M059J (cell line): ENCODE measurements at places on chromosomes 6 and 20.

- DNase-seq, result no peak
These were observed 11.7 kb upstream of the PPARD start for GRCh38 chr6:35330541-35331119.

GRCh38 chr20:45823949-45824835 is 2.9 kb downstream of the TNNC2 start:
- DNase-seq, result no peak

DNA sequence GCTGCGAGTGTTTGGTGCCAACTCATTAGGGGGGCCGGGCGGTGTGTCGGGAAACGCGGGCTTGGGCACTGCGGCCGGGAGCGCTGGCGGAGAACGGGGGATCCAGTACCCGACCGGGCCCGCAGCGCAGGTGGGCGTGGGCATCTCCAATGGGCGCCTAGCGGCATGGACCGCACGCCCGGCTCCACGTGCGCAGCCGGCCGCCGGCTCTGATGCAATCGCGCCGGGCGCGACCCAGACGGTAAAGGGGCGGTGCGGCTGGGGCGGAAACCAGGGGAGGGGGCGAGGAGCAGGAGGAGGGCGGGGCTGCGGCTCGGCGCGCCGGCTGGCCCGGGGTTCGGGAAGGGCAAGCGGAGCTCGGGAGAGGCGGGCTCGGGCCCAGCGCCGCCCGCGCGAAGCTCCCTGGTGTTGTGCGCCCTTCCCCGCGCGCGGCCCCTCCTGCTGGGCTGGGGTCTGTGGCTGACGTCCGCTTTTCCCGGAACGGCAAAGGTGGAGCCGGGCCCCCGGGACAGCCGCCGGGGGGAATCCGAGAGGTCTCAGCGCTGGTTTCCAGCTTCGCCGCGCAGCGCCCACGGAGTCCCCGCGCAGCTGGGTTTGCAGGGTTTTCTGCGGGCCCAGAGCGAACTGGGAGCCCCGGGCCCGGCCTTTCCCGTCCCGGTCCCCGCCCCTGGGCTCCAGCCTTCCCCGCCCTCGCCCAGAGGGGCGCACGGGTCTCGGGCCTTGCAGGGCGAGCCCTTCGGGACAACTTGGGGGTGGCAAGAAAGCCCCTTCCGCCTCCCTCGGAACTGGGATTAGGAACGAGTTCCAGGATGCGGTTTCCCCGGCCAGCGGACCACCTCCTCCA is 867 bp downstream of the MTHFD1L start:
- DNase-seq, result peak; percentile 86

DNA sequence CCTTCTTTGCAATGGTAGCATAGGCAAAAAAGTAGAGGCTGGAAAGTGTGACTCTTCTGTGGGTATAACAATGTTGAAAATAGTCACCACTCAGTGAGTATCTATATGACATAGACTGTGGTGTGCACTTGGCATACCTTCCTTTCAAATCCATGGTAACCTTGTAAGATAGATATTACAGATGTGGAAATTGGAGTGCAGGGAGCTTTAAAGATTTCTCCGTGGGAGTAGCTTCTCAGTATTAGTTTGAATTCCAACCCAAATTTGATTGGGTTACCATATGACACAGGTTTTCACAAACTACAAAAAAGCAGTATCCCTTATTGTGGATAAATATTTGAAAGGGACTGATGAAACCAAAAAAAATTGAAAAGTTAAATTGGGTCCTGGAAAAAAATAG is 163.8 kb downstream of the CLVS2 start:
- DNase-seq, result no peak

DNA sequence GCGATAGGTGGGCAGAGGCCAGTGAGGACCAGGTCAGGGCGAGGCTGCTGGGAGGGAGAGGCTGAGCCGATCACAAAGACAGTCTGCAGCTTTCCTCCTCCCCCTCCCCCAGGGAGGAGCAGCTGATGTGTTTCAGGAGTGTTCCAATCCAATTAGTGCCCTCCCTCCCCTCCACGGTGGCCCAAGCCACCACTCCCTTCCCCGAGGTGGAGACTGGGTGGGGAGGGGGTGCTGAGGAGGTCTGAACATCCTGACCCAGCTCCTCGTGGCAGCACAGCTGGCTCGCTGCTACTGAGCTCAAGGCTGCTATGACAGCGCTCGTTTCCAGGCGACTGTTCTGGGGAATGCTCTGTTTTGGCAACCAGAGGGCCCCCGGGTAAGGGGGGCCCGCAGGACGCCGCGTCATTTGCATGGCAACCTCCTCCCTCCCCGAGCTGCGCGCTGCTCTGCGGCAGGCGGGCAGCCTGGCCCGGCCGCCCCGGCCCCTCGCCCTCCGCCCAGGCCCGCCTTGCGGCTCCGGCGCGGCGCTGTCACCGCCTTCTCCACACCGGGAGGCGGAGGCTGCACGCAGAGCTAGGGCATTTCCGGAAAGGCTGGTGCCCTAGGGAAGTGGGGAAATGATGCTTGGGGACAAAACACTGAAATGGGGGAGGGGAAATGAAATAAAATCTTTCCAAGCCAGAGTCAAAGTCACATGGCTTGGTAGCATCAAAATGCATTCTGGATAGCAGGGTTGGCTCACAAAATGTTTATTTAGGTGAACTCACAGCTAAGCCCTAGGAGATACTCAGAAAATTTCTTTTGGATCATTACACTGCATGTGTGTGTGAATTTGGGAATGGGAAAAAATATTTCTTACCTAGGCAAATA is 67.4 kb upstream of the PIM1 start:
- DNase-seq, result peak; percentile 96

GRCh38 chr6:24522228-24523176 is 27.7 kb downstream of the ALDH5A1 start:
- DNase-seq, result no peak

DNA sequence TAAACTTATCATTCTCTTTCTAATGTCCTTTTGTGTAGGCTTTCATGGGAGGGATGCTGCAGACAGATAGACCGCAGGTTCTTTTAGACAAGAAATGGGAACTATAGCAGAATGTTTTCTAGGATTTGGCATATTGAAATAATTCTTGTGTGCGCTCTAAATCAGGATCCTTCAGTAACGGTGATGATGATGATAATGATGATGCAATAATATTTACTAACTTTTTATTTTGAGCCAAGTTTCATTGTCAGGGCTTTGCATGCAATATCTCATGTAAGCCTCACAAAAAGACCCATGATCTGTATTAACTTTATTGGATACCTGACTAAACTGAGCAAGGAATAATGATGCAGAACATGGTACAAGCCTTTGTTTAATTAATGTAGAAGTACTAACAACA is 280.1 kb downstream of the HAO1 start:
- no peak for DNase-seq

- no peak for DNase-seq
These were observed 98.1 kb downstream of the FAM120B start for GRCh38 chr6:170404697-170405096.

DNA sequence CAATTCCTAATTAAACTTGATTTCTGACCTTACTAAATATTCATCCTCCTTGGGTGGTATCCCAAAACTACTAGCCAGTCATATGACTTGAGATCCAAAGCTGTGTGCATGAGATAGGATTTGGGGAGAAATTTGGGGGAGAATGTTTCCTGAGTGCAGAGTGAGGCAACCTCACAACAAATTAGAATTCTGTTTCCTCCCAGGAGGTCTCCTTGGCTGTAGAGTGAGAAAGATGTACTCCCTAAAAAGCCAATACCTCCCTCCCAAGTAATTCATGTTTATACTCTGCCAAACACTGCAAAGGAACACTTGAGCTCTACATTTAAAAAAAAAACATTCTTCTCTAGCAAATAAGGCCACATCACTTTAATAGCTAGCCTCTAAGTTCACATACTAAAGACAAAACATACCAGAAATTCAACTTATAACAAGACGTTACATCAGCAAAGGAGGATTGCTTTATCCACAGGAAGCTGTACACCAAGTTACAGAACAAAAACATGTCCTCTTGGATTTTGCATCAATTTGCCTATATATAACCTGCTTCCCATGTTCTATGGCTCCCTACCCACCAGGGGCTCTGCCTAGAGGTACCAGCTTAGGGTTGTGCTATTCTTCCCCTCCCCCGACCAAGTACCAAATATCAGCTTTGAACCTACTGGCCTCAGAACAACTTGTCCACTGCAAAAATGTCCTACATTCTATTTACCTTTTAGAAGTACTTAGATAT is 15.4 kb upstream of the TMEM30A start:
- DNase-seq, result no peak
